ENCODE measurements at places on chromosomes 11 and 22.

DNA sequence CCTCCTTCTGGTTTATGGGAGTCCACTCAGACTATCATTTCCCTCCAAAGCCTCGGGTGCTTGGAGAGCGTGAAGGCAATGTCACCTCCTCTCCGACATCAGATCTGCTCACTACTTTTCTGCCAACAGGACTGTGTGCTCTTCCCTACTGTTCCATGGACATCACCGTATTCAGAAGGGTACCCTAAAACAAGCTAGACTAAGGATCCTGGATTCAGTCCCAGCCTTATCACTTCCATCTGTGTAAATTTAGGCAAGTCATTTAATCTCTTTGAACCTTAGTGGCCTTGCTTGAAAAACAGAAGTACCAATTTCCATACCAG is 78.2 kb downstream of the KCNC1 start:
- no peak for DNase-seq

DNA sequence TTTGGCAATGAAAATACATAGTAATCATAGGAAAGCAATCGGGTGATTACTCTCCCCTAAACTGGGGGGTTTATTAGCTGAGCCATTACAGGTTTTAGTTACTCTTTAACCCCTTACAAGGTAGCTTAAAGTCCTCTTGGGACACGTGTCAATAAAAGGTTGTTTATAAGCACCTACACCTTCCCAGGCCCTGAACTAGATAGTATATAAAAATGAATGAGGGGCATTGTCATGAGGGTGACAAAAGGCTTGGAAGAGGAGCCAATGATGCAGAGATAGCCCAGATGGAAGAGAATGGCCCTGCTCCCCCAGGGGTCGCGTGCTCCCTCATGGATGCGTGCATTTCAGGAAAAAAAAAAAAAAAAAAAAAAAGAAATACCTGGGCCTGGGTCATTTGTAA is 276.9 kb downstream of the TBC1D22A start:
- DNase-seq: no peak

GRCh38 chr11:66789097-66789890 is 53.9 kb upstream of the RCE1 start:
- DNase-seq: no peak

- no peak for DNase-seq
Measured at GRCh38 chr11:36037031-36037430, 93.2 kb downstream of the LDLRAD3 start.

- no peak for DNase-seq
Measured at GRCh38 chr11:11267312-11267711, 85.7 kb downstream of the CSNK2A3 start.

- DNase-seq: peak; percentile 46
Measured at GRCh38 chr11:833114-833791, 501 bp downstream of the CD151 start.

GRCh38 chr22:23789638-23790037 is 2.9 kb downstream of the SMARCB1 start:
- DNase-seq: no peak

GRCh38 chr11:66112601-66113499 is 42.8 kb downstream of the PACS1 start:
- peak; percentile 92 for DNase-seq

- no peak for DNase-seq
Measured at GRCh38 chr11:96448225-96448624, 58.4 kb downstream of the JRKL start.

DNA sequence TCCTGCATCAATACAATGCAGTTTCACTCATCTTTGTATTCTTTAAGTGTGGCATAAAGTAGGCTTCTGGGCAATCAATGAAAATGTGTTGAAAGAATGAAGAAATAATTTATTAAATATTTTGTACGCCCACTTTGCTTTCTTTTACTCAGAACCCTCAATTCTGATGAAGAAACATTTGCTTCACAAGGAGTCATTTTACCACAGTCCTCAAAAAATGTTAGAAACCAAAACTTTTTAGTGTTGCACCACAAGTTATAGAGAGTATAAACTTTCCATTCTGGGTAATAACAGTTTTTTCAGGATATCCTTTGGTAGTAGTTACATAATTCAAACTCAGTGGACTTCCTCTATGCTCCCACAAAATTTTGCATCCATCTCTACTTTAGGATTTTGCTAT is 360.5 kb downstream of the DLG2 start:
- DNase-seq: no peak

DNA sequence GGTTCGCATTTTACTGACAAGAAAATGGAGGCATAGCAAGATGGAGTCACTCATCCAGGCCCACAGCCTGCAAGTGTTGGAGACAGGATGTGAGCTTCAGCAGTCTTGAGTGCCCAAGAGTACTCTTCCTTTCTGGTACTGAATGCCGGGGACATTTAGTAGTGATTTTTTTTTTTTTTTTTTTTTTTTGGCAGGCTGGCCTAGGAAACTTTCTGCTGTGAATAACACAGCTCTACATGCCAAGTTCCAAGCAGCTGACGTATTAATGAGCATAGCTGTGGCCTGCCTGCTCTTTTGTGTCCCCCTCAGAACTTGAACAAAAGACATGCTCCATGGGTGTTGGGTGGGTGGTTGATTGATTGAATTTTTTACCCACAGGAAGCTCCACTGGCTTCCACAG is 195.5 kb upstream of the CADM1 start:
- peak; percentile 89 for DNase-seq

DNA sequence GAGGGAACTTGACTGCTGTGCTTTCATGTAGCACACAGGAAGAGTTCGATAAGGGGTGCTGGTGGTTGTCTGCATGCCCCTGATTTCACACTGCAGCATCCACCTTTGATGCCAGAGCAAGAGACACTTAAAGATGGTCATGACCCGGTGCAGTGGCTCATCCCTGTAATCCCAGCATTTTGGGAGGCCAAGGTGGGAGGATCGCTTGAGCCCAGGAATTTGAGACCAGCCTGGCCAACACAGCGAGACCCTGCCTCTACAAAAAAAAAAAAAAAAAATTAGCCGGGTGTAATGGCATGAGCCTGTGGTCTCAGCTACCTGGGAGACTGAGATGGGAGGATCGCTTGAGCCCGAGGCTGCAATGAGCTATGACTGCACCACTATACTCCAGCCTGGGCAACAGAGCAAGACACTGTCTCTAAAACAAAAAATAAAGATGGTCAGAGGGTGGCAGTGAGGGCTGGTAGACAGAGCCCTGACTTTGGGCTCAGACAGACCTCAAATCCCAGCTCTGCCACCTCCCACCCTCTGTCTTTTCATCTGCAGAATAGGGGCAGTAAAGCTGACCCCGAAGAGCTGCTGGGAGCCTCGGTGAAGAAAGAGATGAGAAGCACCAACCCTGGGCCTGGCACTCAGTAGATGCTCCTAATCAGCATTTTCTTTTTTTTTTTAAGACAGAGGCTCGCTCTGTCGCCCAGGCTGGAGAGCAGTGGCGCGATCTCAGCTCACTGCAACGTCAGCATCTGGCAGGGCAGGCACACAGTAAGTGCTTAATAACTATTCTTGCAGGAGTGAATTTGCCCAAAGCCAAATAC is 17.7 kb downstream of the VWCE start:
- no peak for DNase-seq

DNA sequence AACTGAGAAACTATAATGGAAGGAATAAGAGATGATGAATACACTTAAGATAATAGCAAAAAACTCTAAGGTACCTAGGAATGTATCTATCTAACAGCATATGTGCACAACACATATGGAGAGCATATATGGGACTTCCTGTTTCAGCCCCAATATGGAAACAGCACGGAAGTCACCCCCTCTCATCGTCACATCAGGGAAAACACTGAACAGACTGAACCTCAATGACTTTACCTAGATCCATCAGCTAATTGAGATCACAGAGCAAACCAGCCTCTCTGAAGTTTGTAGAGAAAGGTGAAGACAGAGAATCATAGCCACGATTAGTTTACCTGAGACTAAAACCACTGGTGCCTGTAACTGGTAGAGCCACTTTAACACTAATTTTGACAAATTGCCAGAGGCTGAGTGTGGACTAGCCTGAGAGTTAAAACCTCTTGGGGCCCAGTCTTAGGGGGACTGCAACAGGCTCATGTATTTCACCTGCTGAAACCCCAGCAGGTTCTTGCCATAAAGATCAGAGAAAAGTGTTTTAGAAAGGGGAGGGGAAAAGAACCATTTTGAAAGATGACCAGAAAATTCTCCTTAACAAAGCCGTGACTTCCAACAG is 722.6 kb downstream of the TBC1D22A start:
- DNase-seq: no peak

- DNase-seq: no peak
Measured at GRCh38 chr11:67165623-67166022, 46.6 kb downstream of the KDM2A start.

DNA sequence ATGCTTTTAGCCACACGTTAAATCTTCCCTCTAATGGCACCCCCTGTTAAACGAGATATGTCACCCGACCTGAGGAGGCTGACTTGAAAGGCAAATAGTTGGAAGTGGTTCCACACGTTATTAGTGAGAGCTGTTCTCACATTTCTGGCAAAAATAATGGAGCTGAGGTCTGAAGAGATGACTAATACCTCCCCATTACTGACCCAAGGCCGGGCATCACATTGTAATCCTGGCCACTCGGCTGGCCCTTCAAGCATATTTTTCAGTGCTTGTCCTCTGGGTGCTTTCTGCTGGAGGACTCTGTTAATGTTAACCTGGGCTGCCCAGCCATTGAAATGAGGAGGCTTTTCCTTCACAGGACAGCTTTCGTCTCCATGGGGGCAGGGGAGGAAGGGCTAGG is 260.0 kb upstream of the CADM1 start:
- DNase-seq: no peak

DNA sequence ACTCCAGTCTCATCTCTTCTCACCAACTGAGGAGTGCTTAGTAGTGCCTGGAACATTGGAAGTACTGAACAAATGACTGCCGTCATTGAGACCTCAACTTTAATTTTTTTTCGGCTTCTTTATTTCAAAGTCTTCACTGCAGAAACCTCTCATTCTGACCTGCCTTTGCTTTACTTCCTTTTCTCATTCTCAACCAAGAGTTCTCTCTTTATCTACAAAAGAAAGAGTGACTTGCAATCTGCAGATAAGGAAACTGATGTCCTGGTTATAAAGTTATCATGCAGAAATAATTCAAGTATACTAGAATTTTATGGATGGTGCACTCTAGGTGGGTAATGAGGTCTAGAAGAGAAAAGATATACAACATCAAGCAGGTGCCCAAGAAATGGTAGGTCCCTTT is 1.2 kb upstream of the EED start:
- no peak for DNase-seq

GRCh38 chr11:127965939-127966668 is 621.3 kb downstream of the ETS1 start:
- no peak for DNase-seq

DNA sequence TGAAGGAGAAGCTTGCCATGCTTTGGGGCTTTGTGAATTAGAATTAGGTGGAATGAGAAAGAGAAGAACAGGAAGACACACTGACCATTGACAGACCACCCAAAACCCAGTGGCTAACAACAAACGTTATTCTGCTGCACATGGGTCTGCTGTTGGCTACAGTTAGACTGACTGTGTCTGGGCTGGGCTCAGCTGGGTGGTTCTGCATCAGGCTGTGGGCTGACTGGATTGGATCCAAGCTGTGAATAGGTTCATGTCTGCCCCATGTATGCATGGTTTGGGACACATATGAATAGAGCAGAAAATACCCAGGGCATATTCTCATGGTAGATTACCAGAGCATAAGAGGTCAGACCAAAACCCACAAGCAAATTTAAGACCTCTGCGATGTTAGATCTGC is 11.7 kb upstream of the LDLRAD3 start:
- no peak for DNase-seq

DNA sequence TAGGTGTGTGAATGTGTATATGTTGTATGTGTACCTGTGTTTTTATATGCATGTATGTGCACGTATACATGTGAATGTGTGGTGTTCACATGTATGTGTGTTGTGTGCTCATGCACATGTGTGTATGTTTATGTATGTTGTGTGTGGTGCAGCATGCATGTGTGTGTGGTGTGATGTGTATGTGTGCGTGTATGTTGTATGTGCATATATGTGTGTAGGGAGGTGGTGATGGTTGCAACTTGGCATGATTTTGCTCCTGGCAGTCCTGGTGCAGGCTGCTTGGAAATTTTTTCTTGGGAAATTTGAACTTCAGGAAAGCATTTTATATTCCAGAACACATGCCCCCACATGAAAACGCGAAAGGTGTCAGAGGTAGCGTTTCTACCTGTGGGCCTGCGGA is 1177.8 kb downstream of the TBC1D22A start:
- no peak for DNase-seq

DNA sequence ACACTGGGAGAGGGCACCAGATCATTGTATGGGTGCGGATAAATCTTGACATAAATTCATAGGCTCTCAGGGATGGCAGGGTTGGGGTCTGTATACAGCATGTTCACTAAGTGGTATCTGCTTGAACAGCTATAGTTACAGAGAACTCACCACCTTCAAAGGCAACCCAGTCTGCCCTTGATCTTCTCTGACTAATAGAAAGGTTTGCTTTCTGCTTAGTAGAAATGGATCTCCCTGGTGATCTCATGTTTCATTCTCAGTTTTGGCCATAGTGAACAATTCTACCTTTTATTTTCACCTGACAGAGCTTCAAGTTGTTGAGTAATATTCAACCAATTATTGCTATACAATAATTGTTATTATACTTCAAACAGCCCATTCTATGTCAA is 32.4 kb downstream of the CNTF start:
- DNase-seq: no peak

DNA sequence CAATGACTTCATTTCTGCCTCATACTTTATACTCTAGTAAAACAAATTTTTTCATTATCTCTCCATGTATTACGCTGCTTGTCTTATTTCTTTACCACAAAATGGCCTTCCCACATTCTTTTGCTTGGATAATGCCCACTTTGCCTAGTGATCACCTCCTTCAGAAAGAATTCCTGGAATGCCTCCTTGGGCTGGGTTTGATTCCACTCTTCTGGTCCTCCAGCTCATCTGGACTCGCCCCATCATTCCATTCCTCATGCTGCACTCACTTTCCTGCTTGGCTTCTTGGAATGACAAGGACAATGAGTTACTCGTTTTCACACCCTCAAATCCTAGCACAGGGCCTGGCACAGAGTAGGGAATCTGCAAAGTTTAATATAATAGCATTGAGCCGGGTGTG is 475.1 kb upstream of the LARGE1 start:
- no peak for DNase-seq

GRCh38 chr11:79485694-79486093 is 44.9 kb upstream of the TENM4 start:
- no peak for DNase-seq

DNA sequence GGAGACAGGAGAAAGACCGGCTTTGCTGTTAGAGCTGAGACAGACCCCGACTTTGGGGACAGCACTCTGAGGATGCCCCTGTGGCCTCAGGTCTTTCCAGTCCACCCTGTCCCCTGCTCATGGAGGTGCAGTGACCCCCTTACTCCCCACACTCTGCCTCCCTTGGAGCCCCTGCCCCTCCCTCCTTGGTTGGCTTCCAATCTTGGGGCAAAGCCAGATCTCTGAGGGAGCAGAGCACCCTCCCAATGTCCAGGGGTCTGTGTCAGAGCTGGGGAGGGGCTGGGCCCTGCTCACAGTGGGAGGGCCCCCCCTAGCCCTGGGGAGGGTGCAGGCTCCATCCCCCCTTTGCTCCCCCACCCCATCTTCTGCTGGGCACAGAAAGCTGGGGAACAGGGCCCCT is 50.0 kb downstream of the IGLL1 start:
- DNase-seq: no peak

- no peak for DNase-seq
Measured at GRCh38 chr11:119249671-119250010, 43.5 kb downstream of the CBL start.

GRCh38 chr11:11451501-11452005 is 98.5 kb upstream of the CSNK2A3 start:
- DNase-seq: no peak

All from fibroblast of skin of scalp (primary cell).